Hematopoietic multipotent progenitor cell treated with erythropoietin and hydrocortisone succinate and interleukin-3 and kit ligand, for 6 days (in vitro differentiated cells): ENCODE measurements at places on chromosomes 4 and X.

DNA sequence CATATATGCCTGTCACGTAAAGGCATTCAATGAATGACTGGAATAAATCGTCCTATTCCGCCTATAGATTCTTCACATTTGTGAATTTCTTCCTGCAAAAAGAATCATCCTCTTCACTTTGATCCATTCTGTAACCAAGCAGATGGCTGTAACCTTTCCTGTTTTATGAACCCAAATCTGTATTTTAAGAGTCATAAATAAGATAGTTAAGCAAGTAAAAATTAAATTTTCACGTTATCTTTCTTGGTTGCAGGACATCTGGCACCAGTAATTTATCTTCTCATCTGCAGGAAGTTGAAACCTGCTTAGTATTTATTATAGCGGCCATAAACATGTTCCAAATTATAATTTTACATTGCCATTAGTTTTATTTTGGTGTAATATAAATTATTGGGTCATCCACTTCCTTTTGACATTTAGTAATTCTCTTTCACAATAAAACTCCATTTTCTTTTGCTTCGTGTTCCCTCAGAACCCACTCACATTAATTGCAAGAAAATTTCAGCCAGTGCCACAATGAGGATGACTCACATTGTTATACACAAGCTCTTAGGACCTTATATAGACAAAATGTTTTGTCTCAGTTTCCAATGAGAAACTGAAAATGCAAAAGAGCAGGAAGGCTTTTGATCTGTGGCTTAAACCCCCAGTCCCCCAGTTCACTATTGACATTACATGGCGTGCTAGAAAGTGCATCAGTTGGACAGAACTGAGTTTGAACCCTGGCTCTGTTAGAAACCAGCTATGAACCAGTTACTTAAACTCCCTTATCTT lies 51.1 kb downstream of the TMEM156 start:
- peak; percentile 33 for DNase-seq

GRCh38 chr4:158964114-158964727 lies 138.7 kb upstream of the RAPGEF2 start:
- DNase-seq = no peak

- no peak for DNase-seq
Observed at GRCh38 chr4:153234885-153235284, 30.6 kb downstream of the TRIM2 start.

- DNase-seq = peak; percentile 16
Observed at GRCh38 chr4:40283968-40284367, 51.2 kb upstream of the CHRNA9 start.

GRCh38 chr4:26325191-26325590 lies 4.4 kb downstream of the RBPJ start:
- DNase-seq = peak; percentile 78

GRCh38 chr4:78004270-78004669 lies 52.9 kb upstream of the FRAS1 start:
- DNase-seq = no peak

DNA sequence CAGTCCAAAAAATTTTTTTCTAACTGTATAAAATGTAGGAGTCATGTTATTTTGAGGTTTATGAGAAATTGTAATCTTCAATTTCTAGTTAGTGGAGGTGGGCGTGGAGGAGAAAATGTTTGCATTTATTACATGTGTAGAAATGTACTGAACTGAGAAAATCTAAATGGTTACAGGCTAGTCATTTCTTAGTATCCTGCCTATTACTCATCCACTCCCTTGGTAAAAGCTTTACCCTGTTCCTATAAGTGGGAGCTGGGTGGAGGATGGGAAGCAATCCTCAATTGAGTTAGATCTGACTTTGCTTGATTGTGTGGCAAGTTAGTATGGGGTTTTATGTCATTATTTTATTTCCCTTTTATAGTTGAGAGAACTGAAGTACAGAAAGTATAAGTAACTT lies 73.8 kb downstream of the POLA1 start:
- no peak for DNase-seq

GRCh38 chr4:10114147-10114546 lies 2.5 kb downstream of the WDR1 start:
- DNase-seq = no peak

DNA sequence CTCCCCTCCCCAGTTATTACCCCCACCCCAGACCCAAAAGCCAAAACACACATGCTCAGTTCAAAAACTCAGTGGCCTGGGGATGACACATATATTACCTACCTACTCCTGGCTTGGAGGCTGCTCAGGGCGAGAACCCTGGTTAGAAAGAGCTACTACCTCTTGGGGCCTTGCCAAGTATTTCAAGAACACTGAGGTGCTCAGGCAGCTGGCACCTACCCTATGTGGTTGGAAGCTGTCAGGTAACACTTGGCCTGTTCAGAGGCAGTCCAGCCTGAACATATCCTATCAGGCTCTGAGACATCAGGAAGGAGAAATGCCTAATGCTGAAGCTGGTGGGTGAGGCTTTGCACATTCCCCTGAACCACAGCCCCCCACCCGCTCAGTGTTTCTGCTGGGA lies 4.9 kb downstream of the BCAP31 start:
- no peak for DNase-seq

DNA sequence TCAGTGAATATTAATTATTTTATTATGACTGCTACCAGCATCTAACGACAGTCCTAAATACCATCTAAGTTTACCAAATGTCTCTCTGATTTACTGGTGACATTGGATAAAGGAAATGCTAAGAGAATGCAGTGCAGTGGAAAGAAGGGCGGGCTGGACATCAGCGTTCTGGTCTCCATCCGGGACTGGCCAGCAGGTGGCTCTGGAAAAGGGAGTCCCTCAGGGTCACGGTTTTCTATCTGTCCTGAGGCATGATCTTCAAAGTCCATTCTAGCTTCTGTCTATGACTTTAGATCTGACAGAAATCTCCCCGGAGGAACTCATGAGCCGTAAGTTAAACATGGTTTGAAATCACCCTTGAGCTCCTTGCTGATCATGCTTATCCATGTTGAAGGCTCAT lies 3.3 kb downstream of the TRIM2 start:
- peak; percentile 28 for DNase-seq

GRCh38 chr4:25913056-25913850 lies 767 bp upstream of the SMIM20 start:
- DNase-seq = peak; percentile 22

- no peak for DNase-seq
Observed at GRCh38 chr4:12519426-12519825, 964.7 kb downstream of the RAB28 start.

GRCh38 chrX:104370089-104370488 lies 115.4 kb upstream of the ESX1 start:
- no peak for DNase-seq

GRCh38 chr4:7391637-7392437 lies 42.9 kb downstream of the PSAPL1 start:
- no peak for DNase-seq

DNA sequence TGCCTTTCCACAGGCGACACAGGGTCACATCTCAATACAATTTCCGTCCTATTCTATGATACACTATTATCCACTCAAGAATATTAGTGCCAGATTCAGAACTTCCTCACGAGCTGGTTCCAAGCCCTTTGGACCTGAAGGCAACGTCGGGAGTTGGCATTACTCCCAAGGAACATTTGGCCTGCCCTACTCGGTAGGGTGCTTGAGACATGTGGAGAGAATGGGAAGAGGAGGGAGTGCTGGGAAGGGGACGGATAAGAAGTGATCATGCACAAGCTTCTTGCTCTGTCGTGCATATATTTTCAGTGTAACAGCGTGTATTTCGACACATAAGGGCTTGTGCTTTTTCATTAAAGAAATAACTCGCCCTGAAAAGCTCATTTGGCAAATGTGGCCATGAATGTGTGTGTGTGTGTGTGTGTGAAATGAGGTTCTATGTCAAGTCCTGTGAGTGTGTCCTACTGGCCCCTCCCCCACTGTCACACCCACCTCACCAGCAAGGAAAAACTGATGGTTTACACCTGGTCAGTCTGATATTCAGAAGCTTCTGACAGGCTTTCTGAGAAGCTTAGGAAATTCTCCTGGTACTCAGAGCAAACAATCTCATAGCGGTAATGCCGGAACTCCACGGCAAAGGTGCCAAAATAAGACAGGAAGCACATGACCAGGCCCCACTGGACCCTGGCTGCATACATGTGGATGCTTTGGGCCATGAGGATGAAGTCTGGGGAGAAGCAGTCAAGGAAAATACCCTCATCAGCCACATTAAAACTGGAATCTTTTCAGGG lies 54.8 kb downstream of the ENOPH1 start:
- DNase-seq = no peak

DNA sequence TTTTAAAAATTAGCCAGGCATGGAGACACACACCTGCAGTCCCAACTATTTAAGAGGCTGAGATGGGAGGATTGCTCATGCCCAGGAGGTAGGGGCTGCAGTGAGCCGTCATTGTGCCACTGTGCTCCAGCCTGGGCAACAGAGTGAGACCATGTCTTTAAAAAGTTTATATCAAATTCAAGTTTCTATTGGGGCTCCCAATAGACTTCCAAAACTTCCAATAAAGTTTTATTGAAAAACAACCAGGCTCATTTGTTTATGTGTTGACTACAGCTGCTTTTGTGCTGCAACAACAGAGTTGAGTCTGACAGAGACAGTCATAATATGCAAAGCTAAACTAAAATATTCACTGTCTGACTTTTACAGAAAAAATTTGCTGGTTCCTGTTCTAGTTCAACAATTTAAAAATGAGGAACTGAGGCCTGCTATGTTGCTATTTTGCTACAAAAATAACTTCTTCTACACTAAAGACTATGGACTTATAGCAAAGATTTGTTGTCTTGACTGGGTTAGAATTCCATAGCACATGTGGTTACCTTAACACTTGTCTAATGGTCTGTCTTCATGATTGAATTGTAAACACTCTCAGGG lies 63.3 kb upstream of the RELL1 start:
- DNase-seq = no peak

GRCh38 chrX:31337332-31337731 lies 265.5 kb upstream of the FTHL17 start:
- DNase-seq = no peak

GRCh38 chrX:25665431-25665830 lies 472.7 kb upstream of the MAGEB18 start:
- DNase-seq = no peak

GRCh38 chr4:153773236-153773690 lies 13.4 kb upstream of the RNF175 start:
- peak; percentile 87 for DNase-seq

GRCh38 chr4:7384929-7385890 lies 49.5 kb downstream of the PSAPL1 start:
- no peak for DNase-seq

GRCh38 chr4:180434131-180434895 lies 1808.9 kb upstream of the TENM3 start:
- DNase-seq = no peak

- no peak for DNase-seq
Observed at GRCh38 chr4:169644802-169645201, 24.4 kb downstream of the CLCN3 start.

DNA sequence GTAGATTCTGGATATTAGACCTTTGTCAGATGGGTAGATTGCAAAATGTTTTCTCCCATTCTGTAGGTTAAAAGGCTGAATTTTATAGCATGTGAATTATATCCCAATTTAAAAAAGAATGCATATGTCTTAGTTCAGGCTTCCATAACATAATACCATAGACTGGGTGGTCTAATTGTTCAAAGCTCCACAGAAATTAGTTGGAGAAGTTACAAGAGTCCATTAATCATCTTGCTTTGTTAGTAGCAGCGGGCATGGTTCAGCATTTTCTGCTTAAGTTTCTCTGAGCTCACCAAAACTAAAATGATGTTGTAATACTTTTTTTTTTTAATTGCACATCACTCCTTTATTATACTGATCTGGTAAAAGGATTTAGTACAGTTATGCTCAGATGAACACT lies 1.8 kb downstream of the PGAM4 start:
- DNase-seq = no peak

DNA sequence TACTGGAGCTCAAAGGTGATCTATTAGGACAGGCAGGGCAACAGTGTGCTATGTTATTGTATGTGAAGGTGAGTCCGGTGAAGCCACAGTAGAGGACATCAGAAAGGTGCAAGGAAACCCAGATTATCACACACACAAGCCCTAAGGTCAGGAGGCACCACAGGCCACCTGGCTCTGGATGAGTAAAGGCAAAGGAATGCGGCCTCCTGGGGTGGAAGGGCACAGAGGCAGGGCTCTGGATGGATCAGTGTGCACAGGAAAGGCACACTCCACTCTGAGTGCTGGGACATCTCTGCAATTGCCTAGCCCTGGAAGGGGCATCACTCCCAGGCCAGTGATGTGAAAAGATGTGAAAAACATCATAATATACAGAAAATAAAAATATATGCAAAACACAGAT lies 683.5 kb downstream of the TRIML1 start:
- DNase-seq = no peak

- no peak for DNase-seq
Observed at GRCh38 chr4:177667687-177668086, 225.4 kb upstream of the AGA start.

- no peak for DNase-seq
Observed at GRCh38 chr4:99215521-99215920, 3.5 kb downstream of the ADH6 start.

DNA sequence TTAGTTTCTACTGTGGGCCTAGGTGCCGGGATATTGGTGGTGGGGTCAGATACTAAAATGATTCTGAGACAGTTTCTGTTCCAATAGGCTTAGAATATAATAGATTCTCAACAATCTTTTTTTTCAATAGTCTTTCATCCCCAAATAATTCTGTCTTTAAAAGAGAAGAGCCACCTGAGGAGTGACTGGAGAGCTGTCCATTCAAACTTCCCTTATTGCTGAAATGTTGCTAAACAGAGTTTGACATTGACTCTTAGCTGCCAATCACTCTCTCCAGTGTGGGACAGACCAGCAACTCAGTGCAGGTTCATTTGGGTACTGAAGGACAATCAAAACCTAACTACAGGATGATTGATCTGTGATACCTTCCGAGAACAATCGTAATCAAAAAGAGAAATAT lies 12.4 kb upstream of the ADH7 start:
- DNase-seq = no peak

- DNase-seq = no peak
Observed at GRCh38 chr4:11021333-11021732, 336.8 kb upstream of the CLNK start.

DNA sequence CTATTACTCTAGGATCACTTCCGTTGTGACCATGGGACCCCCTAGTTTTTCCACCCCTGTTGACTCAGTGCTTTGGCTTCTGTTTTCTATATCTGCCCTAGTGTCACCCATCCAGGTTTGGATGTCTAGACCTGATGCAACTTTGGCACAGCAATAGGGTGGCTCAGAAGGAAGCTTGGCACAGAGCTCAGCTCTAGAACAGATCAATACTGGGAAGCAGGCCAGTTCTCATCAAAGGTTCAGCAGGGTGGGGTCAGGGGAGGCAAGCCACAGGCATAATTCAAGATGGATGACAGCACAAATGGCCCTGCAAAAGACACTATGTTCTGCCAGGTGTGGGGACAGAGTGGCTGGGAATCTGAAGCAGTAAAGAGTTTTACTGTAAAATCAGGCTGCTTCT lies 74.2 kb upstream of the EGFL6 start:
- DNase-seq = no peak

GRCh38 chr4:168781926-168782325 lies 228.1 kb downstream of the CBR4 start:
- no peak for DNase-seq

GRCh38 chr4:67700116-67700737 lies 728 bp downstream of the UBA6 start:
- DNase-seq = peak; percentile 34

GRCh38 chr4:184395971-184396391 lies 78.4 kb downstream of the IRF2 start:
- DNase-seq = no peak
